Left cardiac atrium (tissue), 4 donors: ENCODE measurements at places on chromosomes 16 and 17.

DNA sequence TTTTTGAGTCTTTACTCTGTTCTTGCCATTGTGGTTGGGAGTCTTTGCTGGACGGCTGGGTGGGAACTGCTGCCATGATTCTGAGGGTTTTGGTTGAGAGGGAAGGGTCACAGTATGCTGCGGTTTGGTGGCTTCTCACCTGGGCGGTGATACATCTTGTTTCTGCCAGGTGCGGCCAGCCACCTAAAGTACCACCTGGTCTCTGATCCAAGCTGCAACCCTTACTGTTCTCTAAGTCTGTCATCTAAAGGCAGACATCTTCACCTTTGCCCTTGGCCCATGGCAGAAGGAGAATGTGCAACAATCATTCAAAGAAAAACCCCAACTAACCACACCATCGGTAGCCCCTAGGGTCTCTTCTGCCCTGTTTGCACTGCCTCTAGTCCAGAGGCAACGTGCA lies 19.6 kb upstream of the MPO start:
- DNase-seq, result no peak

DNA sequence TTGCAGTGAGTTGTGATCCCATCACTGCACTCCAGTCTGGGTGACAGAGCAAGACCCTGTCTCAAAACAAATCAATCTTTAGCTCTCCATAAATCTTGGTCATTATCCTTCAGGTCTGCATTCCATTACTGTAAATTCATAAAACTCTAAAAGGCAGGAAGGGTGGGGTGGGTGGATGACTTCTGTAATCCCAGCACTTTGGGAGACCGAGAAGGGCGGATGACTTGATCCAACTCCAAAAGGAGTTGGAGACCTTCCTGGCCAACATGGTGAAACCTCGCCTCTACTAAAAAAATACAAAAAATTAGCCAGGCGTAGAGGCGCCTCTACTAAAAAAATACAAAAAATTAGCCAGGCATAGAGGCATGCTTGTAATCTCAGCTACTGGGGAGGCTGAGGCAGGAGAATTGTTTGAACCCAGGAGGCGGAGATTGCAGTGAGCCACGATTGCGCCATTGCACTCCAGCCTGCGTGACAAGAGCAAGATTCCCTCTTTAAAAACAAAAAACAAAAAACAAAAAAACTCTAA lies 2.2 kb upstream of the UBE2Z start:
- no peak for DNase-seq

GRCh38 chr17:3960764-3961163 lies 3.5 kb downstream of the ATP2A3 start:
- DNase-seq, result peak; percentile 66

DNA sequence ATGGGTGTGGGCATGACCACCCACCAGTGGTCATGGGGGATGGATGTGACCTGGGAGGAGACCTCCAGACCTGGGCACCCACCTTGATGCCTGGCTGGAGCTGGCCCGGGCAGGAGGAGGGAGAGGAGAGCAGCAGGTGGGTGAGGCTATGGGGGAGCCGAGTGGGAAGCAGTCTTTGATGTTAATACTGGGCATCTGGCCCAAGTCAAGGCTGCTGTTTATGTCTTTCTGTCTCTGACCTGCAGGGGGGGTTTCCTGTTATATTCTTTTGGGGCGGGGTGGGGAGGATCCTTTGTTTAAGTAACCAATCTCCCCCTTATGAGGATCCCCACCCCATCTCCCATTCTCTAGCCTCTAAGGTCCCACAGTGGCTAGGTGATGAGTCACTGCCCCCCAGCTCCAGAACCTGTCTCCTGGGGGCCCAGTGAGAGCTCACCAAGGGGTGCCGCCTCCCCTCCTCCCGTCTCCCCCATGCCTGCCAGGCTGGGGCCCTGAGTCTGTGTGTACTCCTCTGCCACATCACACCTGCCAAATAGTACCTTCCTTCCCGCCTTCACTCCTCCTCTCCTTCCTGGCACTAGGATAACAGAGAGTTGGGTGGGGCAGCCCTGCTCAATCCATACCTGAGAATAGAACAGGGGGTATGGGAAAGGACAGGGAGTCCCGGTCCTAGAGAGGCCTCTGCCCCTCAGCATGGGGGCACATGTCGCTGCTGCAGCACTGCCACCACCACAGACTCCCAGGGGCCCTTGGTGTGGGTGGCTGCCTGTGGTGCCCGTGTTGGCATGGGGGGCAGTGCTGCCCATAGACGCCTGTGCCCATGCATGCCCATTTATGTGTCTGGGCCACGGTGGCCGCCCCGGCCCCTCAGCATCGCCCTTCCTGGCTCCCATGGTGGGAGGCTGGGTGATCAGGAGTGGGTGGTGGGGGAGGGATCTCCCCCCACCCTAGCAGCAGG lies 7.3 kb downstream of the THRA start:
- DNase-seq, result no peak

DNA sequence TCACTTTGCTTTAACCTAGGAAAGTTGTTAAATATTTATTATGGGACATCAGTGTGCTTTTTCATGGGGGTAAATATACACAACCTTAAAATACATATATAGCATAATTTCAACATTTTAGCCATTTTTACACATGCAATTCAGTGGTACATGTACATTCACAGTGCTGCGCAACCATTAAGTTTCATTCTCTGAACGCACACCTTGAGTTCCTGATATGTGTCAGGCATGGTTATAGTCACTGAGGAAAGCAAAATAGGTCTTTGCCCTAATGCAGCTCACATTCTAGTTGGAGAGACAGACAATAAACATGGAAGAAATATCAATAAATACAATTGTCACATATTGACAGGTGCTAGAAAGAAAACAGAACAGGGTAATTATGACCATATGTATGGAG lies 12.8 kb upstream of the CNEP1R1 start:
- no peak for DNase-seq

DNA sequence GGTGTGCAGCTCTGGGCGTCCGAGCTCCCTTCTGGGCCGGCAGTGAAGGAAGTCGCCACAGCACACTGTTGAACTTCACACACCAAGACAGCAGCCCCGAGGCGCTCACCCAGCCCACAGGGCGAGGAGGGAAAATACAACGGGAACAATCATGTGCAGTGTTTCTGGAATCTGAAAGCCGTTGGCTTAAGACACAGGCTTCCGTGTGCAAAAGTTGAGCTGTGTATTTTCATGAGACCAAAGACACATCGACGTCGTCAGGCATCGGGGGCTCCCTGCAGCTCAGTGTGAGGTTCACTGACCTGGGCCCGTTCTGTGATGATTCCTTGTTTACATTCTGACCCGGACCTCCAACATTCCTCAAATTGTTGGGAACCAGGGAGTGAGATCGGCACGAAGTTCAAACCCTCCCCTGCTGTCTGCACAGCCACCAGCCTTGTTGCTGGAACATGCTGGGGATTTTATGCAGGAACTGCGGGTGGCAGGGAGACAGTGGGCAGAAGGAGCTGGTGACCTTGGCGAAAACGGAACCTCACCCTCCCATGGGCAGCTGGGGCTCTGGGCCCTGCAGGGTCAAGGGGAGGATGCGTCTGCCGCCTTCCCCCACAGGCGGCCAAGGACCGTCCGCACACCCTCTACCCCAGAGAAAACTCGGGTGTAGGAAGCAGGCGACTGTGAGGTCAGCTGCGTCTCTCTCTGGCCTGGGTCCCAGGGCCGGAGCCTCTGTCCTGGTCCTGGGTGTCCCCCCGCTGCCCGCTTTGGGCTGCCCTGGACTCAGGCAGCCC lies 72.2 kb downstream of the METRNL start:
- no peak for DNase-seq

GRCh38 chr16:88512728-88513696 lies 57.2 kb upstream of the ZC3H18 start:
- DNase-seq, result no peak

GRCh38 chr16:918741-919657 lies 51.8 kb downstream of the LMF1 start:
- no peak for DNase-seq

DNA sequence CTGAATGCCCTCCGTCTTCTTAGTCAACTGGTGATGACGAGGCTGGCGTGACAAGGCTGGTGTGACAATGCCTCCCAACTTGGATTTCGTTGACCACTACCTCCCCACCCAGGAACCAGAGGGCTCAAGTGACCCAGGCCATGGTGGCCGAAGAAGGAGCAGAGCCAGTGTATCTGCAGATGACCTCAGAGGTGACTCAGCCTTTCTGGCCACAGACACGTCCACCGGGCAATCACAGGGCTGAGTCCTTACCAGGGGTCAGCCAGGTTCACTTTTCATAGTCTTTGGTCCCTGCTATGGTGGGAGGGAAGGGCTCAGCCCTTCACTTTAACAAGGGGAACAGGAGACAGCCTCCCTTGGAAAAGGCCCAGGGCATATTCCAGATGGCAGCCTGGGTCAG lies 116.3 kb downstream of the MAF start:
- DNase-seq, result no peak

GRCh38 chr17:41672153-41672552 lies 16.5 kb upstream of the EIF1 start:
- DNase-seq, result no peak

DNA sequence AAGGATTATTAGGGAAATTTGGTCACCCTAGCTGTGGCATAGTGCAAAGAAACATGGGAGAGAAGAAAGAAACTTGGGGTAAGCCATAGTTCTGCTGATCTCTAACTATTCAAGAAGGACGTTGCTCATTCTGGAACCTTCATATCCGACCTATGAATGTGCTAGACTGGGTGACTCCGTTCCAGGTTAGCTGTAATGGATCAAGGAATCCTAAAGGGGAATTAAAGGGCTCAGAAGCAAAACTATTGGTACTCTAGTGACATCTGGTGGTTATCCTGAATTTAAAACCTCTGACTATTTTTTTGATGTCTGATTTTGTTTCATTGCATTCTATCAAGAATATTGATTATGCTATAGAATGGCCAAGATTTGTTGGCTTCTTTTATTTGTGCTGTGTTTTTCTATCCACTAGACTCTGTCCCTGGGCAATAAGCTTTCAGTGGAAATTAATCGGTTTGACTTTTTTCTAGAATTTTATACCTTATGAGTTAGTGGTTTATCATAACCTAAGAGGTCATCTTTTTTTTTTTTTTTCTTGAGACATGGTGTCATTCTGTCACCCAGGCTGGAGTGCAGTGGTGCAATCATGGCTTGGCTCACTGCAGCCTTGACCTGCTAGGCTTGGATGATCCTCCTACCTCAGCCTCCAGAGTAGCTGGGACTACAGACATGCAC lies 19.5 kb downstream of the PCTP start:
- DNase-seq, result no peak

DNA sequence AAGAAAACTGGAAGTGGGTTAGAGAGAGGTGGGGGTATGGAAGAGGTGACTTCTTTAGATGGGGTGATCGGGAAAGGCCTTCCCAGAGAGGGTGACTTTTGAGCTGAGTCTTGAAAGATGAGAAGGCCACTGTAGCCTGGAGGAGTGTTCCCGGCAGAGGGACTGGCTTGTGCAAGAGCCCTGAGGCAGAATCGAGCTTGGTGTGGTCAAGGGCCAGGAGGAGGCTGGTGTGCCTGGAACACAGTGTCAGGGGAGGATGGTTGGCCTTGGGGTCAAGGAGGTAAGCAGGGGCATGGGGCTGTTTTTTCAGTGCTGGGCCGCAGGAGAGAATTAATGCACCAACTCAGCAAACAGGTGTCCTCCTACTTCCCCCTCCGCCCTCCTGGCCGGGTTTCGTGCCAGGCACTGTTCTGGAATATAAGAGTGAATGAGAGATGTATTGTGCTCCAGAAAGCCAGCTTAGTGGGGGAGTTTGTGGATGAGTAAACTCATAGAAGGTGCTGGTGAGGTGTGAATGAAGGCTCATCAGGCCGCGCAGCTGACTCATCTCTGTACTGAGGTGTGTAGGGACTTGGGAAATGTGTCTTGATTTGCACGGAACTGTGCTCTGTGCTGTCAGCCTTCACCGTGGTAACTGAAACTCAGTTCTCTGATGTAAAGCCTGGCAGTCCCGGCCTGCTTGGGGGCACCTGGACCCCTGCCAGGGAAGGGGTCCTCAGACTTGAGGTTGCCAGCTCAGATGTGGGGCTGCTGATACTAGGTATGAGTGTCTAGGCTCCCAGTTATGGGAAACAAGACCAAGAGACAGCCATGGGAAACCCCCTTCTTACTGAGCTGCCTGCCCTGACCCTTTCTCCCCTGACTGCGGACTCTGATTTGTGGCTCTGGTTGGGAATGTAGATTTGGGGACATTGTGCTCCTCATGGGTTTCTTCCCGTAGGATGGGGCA lies 15.3 kb downstream of the KSR1 start:
- no peak for DNase-seq

DNA sequence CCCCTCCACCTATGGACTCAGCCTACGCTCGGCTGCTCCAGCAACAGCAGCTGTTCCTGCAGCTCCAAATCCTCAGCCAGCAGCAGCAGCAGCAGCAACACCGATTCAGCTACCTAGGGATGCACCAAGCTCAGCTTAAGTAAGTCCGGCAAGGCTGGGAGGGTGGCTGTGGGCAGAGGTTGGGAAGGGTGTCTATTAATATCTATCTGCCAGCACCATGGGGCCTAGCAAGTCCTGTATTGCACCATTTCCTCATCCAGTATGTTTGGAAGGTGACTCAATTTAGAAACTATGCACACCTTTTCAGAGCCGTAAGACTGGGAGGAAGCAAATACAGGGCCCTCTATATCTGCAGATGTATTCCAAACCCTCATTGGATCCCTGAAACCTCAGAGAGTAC lies 45.0 kb upstream of the ARHGAP44 start:
- peak; percentile 48 for DNase-seq

DNA sequence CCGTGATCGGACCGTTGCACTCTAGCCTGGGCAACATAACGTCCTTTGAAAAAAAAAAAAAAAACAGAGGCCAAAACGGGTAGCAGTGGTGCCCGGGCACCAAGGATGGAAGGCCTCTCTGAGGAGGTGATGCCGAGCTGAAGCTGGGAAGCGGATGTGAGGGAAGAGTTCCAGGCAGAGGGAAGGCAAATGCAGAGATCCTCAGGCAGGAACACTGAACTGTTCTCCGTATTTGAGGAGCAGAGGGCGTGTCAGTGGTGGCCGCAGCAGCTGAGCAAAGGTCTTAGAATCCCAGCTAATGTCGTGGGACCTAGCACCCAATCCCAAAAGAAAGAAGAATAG lies 656 bp upstream of the KCTD13 start:
- DNase-seq, result no peak

GRCh38 chr16:23561586-23561985 lies 4.1 kb downstream of the UBFD1 start:
- DNase-seq, result no peak

GRCh38 chr16:48558371-48558841 lies 51.6 kb downstream of the N4BP1 start:
- DNase-seq, result no peak

DNA sequence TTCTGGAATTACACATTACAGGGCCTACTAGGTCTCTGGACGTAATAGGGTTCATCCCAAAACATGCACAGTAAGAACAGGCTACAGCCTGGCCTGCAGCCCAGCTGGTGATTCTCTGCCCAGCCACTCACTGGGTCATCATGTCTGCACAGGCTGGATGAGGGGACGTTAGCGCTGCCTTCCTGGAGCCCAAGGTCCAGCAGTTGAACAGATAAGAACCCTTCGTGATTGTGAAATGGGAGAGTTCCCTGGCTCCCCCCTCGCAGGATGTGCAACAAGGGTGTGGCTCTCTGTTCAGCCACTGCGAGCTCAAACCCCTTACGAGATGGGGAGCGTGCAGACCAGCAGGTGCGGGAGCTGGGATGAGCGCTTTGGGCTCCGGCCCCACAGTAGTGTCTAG lies 200.0 kb upstream of the CDH5 start:
- no peak for DNase-seq
